ENCODE measurements at places on chromosomes 5 and 9.

DNA sequence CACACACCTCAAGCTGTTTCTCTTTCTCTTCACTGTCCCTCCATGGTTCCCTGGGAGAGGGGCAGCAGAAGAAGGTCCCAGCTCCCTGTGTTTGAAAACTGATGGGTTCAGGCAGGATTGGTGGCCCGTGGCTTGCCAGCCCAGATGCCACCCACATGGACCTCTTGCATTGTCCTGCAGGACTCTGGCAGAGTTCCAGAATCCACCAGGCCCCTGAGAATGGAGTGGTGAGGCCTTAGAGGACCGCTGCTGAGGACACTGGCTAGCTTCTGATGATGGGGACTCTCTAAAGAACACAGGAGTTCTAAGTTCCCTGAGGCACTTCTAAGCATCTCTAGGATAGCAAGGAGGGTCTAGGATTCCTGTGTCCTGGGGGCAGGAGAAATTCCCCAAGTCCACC lies 24.8 kb downstream of the CTSL start:
- no peak for DNase-seq

GRCh38 chr9:20280330-20280729 lies 342.0 kb downstream of the MLLT3 start:
- no peak for DNase-seq

GRCh38 chr9:97907046-97907445 lies 15.3 kb downstream of the TRMO start:
- no peak for DNase-seq

GRCh38 chr5:159552751-159553150 lies 222.5 kb upstream of the IL12B start:
- peak; percentile 56 for DNase-seq

DNA sequence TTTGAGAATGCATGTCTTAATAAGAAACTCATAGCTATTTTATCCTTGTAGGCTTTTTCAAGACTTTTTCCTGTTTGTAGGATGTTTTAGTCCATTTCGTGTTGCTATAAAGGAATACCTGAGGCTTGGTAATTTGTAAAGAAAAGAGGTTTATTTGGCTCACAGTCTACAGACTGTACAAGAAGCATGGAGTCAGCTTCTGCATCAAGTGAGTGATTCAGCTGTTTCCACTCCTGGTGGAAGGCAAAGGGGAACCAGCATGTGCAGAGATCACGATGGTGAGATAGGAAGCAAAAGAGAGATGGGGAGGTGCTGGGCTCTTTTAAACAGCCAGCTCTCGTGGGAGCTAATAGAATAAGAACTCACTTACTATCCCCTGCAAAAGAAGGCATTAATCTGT lies 177.3 kb downstream of the ALDH1A1 start:
- DNase-seq = no peak

GRCh38 chr5:103646698-103647614 lies 84.4 kb upstream of the NUDT12 start:
- no peak for DNase-seq

- no peak for DNase-seq
Observed at GRCh38 chr5:56833325-56833724, 18.0 kb downstream of the MAP3K1 start.

GRCh38 chr5:150217038-150217437 lies 27.2 kb downstream of the SLC6A7 start:
- DNase-seq = no peak

GRCh38 chr5:163459462-163459818 lies 462 bp downstream of the NUDCD2 start:
- DNase-seq = no peak

DNA sequence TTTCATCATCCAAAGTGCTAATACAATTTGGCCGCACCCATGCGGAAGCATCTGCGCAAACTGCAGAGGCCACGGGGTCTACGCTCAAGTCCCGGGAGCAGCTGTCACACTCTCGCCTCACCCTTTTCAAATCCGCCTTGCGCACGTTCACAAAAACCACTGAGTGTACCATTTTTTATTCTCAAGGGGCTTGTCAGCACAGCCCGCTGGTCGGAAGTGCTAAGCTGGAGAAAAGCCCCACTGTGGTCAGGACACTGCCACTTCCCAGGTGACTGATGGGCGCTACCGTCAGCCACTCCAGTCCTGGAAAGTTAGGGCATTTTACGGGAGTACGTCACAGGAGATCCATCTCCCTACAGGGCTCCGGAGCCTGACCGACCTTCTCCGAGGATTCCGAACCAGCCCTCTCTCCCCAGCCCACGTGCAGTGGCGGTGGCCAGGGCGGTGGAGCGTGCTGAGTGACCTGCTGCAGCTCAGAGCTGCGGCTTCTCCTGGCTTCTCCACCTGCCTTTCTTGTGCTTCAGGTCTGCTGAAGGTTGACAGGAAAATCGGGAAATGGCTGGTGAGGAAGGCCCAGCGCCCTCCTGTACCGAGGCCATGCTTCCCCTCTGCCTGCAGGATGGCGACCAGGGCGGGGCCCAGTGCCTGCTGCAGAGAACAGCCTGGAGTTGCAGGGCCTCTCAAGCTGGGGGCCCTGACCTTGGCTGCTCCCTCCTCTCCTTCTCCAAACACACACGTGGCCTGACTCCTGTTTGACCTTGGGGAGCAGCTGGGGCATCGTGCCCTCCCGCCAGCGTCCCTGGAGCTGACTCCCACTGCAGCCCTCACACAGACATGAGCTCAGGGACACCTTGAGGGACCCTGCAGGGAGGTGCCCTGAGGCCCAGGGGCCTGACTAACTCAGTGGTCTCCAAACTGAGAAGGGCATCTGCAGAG lies 14.3 kb downstream of the RASGEF1C start:
- no peak for DNase-seq

DNA sequence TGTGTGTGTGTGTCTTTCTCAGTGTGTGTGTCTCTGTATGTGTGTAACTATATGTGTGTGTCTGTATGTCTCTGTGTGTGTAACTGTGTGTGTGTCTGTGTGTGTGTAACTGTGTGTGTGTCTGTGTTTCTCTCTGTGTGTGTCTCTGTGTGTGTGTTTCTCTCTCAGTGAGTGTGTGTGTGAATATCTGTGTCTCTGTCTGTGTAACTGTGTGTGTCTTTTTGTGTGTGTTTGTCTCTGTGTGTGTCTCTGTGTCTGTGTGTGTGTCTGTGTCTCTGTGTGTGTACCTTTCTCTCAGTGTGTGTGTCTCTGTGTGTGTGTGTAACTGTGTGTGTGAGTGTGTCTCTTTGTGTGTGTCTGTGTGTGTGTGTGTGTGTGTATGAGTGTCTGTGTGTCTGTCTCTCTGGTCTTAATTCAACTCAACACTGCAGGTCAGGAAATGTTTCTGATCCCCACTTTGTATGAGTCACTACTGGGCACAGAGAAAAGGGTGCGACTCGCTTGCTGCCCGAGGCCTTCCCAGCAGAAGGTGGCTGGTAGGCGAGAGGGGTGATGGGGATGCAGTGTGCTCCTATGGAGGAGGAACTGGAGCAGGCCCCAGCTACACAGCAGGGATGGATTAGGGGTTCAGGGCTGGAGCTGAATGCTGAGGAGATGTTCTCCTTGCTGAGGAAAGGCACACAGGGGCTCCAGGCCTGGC lies 52.1 kb downstream of the NSG2 start:
- DNase-seq = peak; percentile 81

GRCh38 chr9:136995772-136996311 lies 526 bp downstream of the CLIC3 start:
- DNase-seq = peak; percentile 33

DNA sequence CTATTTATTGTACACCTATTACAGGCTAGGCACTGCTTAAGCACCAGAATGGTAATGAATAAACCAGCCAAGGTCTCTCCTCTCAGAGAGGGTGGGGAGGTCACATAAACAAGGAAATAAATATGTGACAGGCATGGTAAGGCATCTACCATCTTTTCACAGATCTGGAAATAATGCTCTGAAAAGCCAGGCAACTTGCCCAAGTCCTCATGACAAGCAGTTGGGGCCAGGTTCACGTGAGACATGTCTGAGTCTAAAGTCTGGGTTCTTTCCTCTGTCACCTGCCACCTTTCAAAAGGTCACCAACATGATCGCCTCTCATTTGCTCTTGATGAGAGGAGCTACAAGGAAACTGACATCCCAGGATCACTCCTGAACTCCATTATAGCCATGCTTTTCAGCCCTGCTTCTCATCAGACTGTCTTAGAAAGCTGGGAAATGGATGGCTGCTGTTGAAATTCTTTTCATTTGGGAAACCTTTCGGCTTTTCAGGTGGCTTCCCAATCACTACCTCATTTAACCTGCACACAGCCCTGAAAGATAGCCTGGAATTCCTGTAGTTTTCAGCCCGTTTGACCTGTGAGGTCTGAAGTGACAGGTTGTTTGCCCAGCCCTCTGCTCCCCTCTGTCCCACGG lies 123.1 kb downstream of the CRB2 start:
- no peak for DNase-seq

DNA sequence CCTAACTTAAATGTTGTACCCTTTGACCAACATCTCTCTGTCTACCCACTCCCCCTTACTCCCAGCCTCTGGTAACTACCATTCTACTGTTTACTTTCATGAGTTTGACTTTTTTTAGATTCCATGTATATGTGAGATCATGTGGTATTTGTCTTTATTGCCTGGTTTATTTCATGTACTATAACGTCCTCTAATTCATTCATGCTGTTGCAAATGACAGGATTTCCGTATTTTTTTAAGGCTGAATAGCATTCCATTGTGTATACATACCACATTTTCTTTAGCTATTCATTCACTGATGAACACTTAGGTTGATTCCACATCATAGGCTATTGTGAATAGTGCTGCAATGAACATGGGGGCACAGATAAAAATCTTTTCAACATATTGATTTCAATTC lies 11.8 kb upstream of the NDUFB6 start:
- DNase-seq = no peak

DNA sequence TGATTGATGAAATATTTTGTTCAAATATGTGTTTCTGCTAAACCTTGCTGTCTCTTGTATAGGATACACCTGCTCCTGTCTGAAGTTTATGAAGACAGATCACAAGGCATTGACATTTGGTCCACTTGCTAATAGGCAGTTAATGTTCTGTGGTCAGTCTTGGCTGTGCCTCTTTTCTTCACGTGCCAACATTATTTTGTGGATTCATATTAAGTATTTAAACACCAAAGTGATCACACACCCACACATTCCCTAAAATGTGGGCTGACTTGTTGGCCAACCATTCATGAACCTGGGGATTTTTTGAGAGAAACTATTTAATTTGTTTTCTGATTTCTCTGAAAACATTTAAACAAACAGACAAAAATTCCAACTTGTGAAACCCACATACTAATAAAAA lies 33.7 kb downstream of the ZNF462 start:
- no peak for DNase-seq

DNA sequence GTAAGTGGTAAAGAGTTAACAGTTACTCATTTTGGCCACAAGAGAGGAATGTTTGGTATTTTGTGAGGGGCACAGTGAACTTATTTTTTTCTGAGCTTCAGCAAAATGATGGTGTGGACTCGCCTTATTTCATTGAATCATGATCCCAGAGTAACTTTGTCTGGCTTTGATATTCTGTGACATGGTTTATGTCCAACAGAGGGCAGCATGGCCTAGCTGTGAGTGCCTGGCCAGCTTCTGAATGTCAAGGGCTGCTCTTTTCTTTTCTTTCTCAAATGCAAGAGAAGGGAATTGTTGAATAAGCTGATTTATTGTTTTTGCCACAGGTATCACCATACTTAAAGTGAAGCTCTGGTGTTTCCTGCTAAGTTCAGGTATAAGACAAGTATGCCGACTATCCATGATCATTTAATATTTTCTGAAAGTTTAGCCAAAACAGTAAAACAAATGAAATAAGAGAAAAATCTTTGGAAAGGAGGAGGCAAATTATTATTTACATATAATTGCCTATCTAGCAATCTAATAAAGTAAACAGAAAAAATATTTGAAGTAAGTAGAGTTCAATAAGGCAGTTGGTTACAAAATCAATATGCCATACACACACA lies 31.7 kb downstream of the MRPL22 start:
- peak; percentile 66 for DNase-seq

- no peak for DNase-seq
Observed at GRCh38 chr5:173778152-173778782, 109.9 kb upstream of the CPEB4 start.

- no peak for DNase-seq
Observed at GRCh38 chr9:15417626-15418025, 5.0 kb upstream of the SNAPC3 start.

GRCh38 chr9:85228111-85228855 lies 513.5 kb downstream of the AGTPBP1 start:
- no peak for DNase-seq

DNA sequence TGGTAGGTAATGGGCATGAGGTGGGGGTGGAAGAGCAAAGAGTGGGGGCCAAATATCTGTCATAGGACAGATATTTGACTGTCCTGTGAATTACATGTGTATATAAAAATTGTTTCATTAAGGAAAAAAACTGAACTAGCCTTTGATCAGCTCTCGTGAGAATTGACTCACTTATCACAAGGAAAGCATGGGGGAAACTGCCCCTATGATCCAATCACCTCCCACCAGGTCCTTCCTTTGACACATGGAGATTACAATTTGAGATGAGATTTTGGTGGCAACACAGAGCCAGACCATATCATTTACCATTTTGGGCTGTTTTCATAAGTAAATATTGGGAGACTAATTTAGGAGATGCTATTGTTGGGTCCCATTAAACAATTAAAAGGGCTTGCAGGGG lies 63.2 kb upstream of the FYB1 start:
- DNase-seq = no peak

DNA sequence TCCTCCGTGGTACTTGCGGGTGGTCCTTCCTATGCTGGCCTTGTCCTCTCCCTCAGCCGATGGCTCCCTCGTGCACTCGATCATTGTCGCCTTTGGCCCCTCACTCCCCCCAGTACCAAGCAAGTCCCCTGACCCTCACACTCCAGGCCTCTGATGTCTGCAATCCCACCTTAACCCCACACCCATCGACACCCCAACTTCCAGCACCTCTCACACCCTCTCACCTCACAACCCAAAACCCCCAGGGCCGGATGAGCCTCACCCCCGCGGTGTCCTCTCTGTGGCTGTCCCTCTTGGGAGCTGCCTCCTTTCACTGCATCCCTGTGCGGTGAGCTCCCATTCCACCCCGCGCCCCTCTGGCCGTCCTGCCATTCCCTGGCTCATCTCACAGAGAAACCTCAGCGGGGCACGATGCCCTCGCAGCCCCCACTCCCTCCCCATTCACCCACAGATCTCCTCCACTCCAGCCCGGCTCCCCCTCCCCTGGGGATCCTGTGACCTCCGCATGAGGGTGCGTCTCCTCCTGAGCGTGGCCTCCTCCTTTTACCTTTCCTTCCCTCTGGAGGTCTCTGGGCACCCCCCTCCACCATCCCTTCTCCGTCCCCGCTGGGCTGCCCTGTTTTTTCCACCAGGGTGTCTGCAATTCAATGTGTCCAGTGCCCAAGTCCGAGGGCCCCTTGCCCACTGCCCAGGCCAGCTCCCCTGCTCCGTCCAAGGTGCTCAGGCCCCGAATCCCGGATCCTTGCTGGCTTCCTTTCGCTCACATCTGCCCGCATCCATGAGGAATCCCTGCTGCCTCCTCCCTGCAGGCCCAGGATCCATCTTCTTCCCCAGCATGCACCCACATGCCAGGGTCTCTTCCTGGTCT lies 15.8 kb upstream of the RNU6ATAC start:
- no peak for DNase-seq

- no peak for DNase-seq
Observed at GRCh38 chr9:131679261-131680020, 60.4 kb downstream of the RAPGEF1 start.

- no peak for DNase-seq
Observed at GRCh38 chr9:135910216-135910615, 2.9 kb upstream of the CAMSAP1 start.
